Suppressor macrophage treated with lipopolysaccharide for 1 hour (primary cell): ENCODE measurements at places on chromosomes 7 and 10.

DNA sequence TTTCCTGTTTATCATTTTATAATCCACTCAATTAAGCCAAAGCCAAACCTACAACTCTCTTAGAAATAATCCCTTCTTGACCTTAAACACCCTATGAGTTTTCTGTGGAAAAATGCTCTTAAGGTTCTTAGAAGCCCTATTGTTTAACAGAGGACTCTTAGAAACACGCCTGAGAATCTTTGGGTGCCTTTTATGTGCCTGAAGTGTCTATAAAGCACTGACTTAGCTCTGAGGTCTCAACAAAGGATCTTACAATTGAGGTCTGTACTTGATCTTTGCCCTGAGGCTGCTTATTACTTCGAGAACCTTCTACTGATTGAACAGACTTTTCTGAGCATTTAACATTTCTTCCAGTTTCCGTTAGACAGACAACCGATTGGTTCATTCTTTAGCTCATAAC lies 353.3 kb upstream of the SORCS1 start:
- DNase-seq, result no peak

DNA sequence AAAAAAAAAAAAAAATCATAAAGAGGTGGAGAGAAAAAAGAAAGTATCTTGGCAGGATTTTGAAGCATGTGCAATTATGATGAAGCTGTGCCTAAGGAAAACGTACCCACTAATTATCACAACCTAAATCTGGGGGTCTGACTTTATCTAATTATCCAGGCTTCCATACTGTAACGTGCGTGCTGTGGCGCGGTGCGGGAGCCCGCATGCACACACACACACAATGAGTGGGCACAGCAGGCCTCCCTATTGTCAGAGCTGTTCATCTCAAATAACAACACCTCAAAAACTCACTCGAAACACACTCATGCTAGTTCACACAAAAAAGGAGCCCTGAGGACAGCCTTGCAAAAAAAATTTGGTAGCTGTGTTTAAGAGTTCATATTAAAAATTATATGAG lies 31.9 kb downstream of the BEND7 start:
- DNase-seq, result no peak

GRCh38 chr10:88428442-88428841 lies 154.7 kb downstream of the RNLS start:
- no peak for DNase-seq

- DNase-seq, result no peak
Observed at GRCh38 chr10:33115738-33116719, 158.0 kb upstream of the ITGB1 start.

GRCh38 chr7:117836-118614 lies 74.3 kb upstream of the FAM20C start:
- DNase-seq, result no peak
